ENCODE measurements at places on chromosomes 6 and 20.

GRCh38 chr20:14918281-14918680 lies 580.9 kb upstream of the FLRT3 start:
- no peak for DNase-seq

DNA sequence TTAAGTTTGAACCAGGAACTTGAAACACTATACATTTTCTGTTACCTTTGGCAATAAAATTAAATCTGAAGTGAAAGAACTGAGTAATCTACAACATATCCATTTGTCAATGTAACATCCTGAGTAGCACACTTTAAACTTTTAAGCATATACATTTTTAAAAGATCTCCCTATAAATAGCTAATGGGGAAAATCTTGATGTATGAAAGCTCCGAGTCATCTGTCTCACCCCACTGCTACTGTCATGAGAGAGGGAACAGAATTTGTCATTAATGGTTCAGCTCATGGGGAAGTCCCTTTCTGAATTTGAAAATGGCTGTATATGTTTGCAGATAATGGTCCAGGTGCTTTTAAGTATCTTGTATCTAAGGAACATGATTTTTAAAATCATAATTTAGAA lies 55.2 kb upstream of the NOX3 start:
- DNase-seq = no peak

DNA sequence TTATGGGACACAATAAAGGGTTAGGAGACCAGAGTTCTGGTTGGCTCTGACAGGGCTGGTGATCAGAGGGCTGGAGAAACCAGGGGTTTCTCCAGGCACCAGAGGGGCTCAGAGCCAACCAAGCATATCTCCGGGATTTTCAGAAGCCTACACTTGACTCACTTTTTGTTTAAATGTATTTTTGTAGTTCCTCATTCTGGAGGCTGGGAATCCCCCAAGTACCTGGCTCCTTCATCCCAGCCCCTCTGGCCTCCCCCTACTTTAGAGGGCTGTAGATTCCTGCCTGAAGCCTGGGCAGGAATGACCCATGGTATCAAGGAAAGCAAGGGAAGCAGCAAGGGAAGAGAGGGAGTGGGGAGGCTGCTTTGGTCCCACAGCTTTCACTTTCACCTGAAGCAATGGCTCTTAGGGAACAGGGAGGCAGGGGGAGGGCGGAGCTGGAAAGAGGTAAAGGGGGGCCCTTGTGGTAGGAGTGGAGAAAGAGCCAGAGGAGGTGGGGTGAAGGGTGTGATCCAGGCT lies 973 bp downstream of the CD40 start:
- no peak for DNase-seq

DNA sequence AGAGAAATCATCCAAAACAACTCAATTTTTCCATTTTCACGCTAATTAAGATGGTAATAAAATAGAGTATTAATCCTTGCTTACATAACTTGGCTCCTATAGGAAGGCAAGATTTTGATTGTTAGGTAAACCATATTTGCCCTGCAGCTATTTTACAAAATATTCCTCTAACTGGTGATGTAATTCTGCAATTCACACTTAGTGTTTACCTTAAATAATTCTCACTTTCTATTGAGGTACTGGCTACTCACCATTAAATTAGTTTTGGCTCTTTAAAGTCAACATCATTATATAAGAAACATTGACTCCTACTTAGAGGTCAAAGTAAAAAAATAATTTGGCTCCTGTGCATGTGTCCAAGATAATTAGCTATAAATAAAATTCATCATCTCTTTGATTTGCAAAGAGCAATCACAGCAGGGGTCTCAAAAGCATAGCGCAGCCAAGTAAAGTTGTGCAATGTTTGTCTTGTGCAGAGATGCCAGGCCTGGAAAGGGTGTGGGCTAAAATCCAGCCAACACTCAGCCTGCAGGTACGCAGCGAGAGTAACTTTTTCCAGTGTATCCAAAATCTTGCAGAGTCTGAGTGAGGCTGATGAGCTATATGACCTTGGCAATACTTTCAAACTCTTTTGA lies 501.2 kb downstream of the MMUT start:
- no peak for DNase-seq

DNA sequence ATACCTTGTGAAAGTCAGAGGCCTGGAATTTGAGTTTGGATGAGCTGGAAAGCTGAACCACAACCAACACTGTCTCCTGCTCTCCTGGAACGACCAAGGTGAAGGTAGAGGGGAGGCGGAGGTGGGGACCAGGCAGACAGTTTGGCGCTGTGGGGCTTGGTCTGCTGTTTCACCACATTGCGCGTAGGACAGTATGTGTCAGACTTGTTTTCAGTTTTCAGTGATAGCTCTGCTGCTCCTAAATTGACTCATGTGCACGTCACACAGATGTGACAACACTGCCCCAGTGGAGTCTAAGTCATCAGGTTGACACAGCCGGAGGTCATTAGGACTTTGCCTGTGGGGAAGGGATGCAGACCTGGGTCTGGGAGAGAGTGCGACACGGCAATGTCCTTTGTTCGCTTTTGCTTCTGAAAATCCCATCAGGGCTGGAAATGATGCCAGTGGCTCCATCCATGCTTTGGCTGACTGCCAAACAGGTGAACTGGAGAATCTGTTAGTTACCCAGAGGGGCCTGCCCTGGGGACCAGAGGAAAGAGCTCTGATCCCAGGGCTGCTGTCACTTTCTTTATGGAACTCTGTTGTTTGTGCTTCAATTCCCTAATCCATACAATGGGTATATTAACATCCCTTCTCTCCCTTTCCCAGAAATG lies 255.5 kb downstream of the CDC5L start:
- peak; percentile 61 for DNase-seq

DNA sequence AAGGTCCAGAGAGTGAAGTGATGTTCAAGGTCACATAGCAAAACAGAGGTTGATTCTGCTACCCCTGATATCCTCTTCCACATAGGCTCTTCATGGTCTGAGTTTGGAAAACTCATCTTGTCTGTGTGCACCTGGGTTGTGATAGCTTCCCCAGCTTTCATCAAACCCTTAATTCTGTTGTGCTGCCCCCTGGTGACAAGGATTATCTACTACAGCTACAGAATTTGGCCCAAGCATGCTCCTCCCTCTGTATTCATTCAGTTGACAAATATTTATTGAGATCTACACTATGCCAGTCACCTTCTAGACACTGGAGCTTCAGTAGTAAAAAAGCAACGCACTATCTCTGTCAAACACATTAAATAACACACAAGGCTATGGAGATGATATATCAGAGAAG lies 50.4 kb downstream of the SMPDL3A start:
- peak; percentile 68 for DNase-seq
